ENCODE measurements at places on chromosomes 7 and 10.

DNA sequence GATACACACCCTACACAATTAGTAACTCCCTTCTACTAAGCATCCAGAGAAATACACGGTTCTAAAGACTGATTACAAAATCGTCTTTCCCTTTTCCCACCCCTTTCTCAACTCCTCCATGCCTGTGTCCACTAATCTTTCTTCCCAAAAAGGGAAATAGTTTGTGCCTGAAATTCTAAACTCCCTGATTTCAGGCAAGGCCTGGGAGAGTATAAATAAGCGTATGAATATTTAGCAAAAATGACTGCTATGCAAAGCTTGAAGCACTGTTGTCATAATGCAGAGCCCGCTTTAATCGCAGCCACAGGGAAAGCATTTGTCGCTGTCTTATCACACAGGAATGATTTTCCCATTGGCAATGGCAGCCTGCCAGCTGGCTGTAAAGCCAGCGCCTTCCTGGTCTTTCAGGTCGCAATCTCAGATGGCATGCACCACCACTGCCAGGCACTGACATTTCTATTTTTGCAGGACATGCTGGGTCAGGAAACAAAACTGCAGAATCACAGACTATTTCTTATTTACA is 142.9 kb upstream of the PCGF5 start:
- no peak for DNase-seq

DNA sequence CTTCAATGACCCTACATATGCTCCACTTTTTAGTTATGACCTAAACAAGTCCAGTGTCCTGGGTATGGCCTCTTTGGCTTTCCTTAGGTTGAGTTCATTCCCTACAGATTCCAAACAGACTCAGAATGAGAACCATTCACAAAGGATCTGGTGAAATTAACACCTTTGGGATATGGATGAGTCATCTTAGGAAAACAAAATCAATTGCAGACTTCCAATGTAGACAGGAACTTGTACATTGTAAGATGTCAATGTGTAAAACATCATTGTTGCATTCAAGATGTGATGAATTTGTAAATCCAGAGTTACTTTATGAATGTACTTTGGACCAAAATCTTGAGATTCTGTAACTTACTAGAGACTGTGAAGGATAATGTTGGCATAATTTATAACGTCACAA is 43.4 kb upstream of the HECTD2 start:
- no peak for DNase-seq

DNA sequence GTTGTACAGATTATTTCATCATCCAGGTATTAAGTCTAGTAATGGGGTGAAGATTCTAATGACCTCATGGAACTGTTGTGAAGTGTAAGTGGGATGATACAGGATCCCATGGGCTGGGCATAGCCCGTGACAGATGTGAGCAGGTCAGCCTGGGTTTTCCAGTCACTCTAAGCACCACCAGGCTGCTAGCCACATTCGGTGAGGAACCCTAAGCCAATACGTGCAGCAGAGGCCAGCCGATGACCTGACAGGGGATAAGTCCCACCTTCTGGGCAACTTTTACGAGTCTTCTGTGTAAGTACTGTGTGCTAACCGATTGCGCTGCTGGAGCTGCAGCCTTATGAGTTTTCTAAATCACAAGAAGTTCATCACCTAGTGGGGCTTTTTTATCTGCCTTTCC is 7.3 kb downstream of the ZNF503 start:
- DNase-seq: no peak

- no peak for DNase-seq
These were observed 6.2 kb downstream of the HHEX start for GRCh38 chr10:92695679-92696605.

DNA sequence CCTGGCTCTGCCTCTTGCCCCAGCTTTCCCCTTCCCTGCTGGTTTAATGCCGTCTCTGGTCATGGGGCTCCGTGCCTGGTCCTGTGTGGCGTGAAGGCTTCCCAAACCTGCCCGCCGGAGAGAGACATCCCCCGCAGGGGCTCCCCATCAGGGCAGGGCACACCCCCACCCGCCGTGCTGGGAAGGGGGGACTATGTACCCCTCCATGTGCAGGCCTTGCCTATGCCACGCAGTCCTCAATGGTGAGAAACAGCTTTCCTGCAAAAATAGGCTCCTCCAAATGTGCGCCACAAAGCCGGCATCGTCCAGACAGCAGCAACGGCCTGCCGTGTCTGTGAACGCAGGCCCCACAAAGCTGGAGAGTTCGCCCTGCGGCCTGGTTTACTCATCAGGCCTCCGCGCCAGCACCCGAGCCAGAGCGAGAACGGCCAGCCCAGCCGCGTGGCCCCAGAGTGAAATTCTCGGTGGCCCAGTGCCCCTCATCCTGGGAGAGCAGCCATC is 313.4 kb downstream of the DNAJB6 start:
- no peak for DNase-seq

- no peak for DNase-seq
These were observed 12.3 kb downstream of the NHLRC2 start for GRCh38 chr10:113866551-113867394.

GRCh38 chr10:88841316-88842111 is 10.1 kb downstream of the ANKRD22 start:
- no peak for DNase-seq

- DNase-seq: no peak
These were observed 126.3 kb upstream of the STARD3NL start for GRCh38 chr7:38051786-38052185.

GRCh38 chr10:4846775-4847174 is 20.8 kb downstream of the AKR1E2 start:
- no peak for DNase-seq

DNA sequence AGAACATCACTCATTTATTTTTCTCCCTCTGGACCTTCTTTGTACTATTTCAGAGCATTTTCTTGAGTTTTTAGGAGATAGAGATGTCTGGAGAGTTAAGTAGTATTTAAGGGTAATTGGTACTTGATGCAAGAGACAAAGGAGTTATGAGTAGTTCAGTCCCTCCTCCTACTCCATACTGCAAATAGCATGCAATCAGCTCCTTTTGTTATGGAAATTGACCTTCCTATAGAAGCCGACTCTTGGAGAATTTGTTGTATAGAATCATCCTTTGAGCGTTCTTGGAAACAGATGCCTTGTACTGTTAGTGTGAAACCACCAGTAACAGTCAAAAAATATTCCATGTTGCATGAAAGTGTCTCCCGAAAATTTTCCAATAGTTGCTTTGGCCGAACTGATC is 428.2 kb upstream of the GALNT17 start:
- no peak for DNase-seq

DNA sequence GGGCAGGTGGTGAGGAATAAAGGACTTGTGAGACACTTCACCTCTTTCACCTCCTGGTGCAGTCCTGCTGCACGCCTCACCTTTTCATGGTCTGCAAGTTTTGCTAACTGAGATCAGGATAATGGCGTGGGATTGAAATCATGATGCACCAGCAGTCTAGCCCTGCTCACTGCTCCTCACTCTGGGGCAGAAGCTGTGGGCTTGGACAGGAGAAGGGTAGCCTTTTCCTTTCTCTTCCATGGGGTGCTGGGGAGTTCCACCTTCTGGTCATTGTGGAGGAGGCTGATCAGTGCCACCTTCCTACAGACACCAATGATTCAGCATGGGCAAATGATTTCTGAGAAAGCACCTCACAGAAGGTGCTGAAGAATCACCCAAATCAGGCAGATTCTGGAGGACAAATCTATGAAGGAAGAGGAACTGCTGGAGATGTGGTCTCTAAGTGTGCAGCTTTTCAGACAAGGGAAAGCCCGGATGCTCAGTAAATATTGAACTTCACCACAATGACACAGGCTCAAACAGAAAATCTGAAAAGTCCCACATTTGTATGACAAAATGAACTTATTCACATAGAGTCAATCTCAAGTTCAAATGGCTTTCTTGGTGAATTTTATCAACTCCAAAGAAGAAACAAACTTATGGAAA is 19.7 kb downstream of the MBL2 start:
- no peak for DNase-seq

GRCh38 chr10:25113191-25114035 is 61.4 kb upstream of the GPR158 start:
- DNase-seq: peak; percentile 81

- DNase-seq: no peak
These were observed 85.6 kb downstream of the OR13A1 start for GRCh38 chr10:45229823-45230222.

GRCh38 chr10:102393411-102394078 is 2.0 kb upstream of the NFKB2 start:
- no peak for DNase-seq

DNA sequence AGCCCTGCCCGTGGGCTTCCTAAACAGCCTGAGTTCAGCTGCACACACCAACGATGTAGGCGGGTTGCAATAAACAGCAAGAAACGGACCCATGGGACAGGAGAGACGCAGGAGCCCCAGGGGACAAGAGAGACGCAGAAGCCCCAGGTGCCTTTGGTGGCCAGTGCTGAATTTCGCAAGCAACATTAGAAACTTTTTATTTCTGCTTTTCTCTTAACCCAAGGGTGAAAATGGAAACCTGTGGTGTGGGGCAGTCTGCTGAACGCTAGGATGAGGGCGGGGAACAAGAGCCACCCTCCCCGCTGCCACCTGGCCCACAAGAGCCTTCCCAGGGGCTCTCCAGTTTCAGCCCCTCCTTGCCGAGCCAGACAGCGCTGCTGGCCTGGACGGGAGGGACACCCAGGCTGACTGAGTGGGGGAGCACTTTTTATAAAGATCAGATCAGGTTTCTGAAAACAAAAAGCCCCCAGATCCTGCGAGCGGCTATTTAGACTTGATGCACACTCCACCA is 20.0 kb upstream of the GPR146 start:
- no peak for DNase-seq

DNA sequence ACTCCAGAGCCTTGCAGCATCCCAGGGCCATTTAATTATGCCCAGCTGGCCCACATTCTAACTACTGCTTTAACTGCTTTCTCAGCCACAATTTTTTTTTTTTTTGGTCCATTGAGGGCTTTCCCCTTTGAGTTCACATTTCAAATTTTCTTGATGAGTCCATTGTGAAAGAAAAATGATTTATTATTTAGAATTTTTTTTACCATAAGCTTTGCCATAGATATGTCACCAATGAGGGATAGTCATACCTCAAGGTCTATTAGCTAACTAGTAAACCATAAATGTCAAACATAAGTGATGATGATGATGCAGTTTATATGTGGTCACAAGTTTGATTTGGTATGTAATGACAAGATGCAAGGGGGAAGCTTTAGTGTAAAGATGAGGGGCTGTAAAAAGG is 282.9 kb downstream of the BICC1 start:
- DNase-seq: no peak

GRCh38 chr10:71774916-71775702 is 1.8 kb upstream of the VSIR start:
- DNase-seq: no peak

GRCh38 chr7:3277604-3278572 is 23.2 kb upstream of the SDK1 start:
- DNase-seq: no peak

DNA sequence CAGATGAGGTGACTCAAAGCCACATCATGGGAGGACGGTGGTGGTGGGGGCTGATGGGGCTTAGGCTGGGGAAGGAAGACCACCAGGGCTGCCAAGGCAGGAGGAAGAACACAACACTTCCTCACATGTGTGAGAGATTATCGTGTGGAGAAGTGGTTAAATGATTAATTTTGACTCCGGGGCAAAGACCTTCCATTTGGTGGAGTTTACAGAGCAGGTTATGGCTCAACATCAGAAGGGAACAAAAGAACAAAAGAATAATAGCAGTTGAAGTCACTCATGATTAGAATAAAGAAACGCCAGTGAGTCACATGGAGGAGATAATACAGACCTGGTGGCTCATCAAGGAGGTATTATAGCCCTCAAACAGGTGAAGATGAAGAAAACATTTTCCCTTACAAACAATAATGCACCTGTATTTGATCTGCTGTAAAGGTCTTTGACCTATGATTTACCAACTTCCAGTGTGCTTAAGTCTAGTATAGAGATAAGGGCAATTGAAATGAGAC is 170.1 kb downstream of the PKD1L1 start:
- DNase-seq: no peak

GRCh38 chr10:121113385-121113696 is 262.2 kb downstream of the WDR11 start:
- peak; percentile 19 for DNase-seq

DNA sequence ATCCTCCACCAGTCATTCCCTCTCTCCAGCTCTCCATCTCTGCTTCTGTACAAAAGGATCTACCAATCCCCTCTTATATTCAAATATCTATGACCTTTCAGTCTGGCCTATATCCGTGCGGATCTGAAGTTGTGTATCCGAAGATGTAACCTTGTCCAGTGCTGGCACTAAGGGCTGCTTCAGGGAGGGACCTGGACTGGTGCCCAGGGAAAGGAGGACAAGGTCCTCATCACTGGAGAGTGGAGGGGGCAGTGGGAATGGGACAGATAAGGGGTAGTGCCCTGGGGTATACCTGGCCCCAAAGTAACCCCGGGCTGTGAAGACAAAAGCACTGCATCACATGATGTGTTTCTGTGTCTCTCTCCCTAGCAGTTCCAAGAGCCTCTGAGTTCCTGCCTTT is 1.8 kb downstream of the TMEM225B start:
- DNase-seq: no peak

GRCh38 chr7:75646571-75647102 is 92.1 kb downstream of the HIP1 start:
- no peak for DNase-seq

- no peak for DNase-seq
These were observed 31.2 kb downstream of the FOXK1 start for GRCh38 chr7:4713183-4713784.

GRCh38 chr10:42630537-42631134 is 7.7 kb downstream of the ZNF33B start:
- peak; percentile 63 for DNase-seq

DNA sequence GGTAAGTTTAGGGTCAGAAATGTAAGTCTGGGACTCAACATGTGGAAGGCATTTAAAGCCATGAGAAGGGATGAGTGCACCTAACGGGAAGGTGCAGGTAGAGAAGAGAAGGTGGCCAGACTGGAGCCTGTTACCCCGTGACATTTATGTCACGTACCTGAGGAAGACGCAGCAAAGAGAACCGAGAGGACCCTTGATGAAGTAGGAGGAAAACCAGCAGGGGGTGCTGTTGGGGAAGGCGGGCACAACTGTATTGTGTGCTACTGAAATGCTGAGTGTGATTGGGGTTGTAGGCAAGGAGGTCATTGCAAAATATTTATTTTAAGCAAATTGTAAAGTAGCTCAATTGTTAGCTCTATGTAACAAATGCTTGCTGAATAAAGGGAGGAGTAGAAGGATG is 338.2 kb upstream of the PRKCQ start:
- DNase-seq: no peak

DNA sequence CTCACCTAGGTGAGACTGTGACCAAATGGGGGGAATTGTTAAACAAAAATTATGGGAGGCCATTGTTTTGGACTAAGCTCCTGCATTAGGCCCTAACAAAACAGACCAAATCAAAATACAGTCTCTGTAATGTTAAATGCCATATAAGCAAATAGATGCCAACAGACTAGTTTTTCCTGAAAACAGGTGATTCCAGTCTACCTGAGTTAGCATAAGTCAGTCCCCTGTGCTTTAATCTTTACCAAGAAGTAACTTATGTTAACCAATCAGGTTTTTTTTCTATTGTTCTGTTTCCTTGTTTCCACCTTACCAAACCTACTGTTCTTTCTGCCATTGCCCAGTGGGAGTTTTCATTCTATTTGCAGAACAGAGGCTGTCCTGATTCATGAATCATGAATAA is 48.0 kb downstream of the PDZD8 start:
- DNase-seq: no peak

- no peak for DNase-seq
These were observed 10.7 kb downstream of the CCDC6 start for GRCh38 chr10:59895629-59896116.

GRCh38 chr7:73423519-73424488 is 9.8 kb upstream of the FZD9 start:
- DNase-seq: no peak

Data from SW480 (cell line).